ENCODE measurements at places on chromosomes 12 and 14.

- DNase-seq = no peak
These were observed 52.5 kb upstream of the VASH1 start for GRCh38 chr14:76708771-76709170.

DNA sequence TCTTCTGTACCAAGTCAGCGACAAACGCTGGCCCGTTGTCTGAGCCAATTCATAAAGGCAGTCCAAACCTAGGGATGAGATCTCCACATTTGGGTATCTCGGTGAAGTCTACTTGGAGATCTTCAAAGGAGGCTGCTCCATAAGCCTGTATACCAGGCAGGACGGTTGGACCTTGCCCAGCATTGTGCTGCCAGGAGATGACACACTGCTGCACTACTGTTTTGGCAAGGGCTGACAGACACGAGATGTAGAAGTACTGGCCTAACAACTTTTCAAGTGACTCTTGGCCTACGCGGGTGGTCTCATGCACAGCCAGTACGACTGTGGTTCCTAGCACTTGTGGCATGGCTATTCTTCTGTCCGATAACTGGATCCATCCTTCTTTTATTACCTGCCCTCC lies 135.3 kb downstream of the SLC38A6 start:
- no peak for DNase-seq

GRCh38 chr14:89700801-89701200 lies 253.7 kb downstream of the EFCAB11 start:
- peak; percentile 11 for DNase-seq

GRCh38 chr12:13342971-13343370 lies 146.4 kb downstream of the EMP1 start:
- DNase-seq = no peak

GRCh38 chr14:84343656-84344055 lies 1186.3 kb upstream of the FLRT2 start:
- DNase-seq = no peak

DNA sequence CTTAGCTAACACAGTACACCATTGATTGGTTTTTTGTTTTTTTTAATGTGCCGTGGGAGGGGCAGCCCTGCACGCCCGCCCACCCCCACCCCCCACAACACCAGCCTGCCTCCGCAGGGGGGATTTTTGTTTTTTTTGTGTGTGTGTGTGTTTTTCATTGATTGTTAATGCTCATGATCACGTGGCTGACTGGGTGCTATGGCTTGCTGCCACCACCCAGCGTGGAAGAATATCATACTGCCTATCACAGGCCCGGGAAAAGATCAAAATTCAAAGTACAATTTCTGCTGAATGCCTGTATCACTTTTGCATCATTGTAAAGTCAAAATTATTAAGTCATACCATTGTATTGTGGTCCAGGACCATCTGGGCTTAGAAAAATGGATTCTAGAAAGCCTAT lies 8.3 kb downstream of the RESF1 start:
- no peak for DNase-seq

DNA sequence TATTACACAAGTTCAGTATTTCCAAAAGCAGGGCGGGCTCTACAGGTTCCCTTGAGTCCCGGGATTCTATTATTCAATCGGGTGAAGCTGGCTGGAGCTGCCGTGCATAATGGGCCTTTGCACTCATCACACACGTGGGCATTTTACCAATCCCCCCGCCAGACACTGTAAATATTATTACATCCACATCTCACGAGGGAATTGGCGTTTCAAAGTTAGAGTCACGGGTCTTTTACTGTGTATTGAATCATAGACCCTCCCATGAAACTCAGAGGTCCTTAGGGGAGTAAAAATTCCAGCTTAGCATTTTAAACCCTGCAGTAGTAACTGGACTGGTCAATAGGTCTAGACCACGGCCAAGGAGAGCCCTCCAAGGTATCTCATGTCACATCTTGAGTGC lies 70.3 kb downstream of the MAP1LC3B2 start:
- no peak for DNase-seq

- DNase-seq = no peak
These were observed 736.3 kb downstream of the RPS29 start for GRCh38 chr14:48849741-48850322.

DNA sequence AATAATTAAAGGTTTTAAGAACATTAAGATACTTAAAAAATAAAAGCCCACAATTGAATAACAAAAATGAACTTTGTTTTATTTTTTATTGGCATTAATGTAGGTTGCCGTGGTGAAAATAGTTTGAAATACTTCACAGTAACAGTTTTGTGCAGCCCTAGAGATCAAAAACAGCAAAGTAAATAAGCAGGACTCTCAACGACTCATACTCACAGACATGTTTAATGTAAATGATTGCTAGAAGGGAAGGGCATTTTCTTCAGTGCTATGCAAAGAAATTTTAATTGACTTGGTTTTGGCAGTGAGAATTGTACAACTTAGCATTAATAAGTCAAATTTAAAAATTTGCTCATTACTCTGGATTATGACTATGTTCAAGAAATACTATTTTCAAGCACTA lies 16.0 kb downstream of the TRMT5 start:
- no peak for DNase-seq

DNA sequence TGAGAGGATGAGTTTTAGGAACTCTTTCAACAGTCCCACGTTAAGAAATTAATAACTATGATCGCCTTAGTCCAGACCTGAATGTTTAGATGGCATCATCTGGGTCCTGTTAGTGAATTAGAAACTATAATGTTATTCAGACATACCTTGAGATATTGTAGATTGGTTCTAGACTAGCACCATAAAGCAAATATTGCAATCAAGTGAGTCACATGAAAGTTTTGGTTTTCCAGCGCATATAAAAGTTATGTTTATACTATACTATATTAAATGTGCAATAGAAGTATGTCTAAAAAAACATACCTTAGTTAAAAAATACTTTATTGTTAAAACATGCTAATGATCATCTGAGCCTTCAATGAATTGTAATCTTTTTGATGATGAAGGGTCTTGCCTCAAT lies 106.6 kb upstream of the ATP2B1 start:
- no peak for DNase-seq

- no peak for DNase-seq
These were observed 458.4 kb upstream of the SYT1 start for GRCh38 chr12:78406213-78406612.

DNA sequence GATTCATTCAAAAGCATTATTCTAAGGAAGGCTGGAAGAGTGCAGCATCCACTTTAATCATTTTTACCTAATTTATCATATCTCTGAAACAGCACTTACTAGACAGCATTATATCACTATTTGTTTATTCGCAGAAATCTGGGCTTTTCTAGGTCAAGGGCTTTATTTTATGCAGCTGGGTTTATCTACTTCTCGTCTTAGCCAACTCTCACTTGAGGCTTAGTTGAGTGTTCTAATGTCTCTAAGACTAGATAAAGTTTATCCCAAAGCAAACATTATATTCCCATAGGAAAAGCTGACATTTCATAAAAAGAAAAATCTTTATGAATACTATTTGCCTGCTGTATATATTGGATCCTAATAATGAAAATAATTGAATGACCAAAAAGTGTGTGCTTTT lies 720.8 kb upstream of the FLRT2 start:
- no peak for DNase-seq

DNA sequence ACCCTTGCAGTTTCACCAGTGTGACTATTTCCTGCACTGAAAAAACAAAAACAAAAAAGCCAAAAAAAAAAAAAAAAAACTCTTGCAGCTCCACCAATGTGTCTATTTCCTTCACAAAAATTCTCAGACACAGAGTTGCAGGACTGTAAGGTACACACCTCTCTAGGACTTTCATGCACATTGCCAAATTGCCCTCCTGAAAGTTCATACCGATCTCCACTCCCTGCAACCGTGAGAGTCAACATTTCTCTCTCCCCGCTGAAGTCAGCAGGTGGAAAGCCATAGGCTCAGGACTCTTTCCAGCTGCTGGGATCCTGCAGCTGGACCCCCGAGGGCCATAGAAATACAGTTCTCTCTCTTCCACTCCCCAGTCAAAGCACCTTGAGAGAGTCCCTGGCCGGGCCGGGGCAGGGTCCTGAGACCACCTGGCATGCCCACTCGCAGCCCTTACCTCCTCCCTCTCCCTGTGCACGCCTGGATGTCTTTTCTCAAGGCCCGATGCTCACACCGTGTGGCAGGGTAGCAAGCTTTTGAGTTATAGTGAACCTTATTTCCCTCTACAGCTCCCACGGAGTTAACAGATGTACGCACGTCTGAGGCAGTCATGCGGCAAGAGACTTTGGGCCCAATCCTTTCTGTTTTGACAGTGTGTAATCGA lies 23.6 kb downstream of the MMAB start:
- no peak for DNase-seq

DNA sequence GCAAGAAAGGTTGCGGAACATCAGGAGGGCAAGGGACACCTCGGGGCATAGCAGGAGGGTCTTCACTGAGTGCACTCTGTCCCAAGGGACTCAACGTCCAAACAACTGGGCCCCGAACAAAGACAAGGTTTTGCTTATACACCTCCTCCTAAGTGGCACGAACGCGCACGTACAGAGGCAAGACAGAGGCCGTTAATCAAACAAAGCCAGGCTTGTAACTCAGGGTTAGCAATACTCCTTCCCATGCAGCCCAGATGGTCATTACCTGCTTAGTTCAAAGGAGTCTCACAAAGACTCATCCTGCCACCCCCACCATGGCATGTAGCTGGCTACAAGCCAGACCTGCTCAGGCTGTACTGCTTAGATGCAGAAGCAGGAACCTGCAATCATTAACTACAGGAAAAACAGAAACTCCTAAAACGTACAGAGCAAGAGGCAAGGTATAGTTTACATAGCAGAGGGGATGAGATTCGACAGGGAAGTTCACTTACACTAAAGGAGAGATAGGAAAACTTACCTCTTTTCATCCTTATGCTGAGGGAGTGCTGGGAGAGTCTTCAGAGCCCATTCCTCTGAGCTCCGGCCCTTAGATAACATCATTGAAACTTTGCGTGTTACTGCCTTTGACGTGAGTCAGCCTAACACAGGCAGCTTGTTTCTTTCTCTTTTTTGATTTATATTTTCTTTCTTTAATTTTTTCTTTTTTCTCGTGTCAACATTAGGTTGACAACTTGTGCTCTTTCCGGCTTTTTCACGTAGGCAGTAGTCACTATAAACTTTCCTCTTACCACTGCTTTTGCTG lies 1319.1 kb downstream of the TMEM121 start:
- DNase-seq = no peak

DNA sequence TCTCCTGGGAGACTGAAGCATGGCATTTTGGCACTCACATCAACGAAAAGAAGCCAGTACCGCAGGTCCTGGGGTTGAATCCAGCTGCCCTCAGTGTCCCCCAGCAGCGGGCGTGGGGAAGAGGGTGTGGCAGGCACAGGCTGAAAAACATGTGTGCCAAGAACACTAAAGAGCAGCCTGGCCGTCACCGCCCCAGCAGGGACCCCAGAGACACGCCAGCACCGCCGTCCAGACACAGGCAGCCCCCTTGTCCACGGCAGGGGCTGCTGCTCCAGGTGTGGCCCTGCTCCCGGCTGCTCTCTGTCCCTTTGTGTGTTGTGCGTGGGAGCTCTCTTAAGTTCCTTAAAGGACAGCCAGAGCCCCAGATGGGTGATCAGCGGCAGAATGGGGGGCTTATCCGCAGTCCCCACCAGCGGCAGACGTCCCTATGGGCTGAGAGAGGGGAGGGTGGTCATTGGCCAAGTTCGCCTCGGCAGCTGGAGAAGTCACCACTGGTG lies 556 bp downstream of the PHETA1 start:
- DNase-seq = no peak

DNA sequence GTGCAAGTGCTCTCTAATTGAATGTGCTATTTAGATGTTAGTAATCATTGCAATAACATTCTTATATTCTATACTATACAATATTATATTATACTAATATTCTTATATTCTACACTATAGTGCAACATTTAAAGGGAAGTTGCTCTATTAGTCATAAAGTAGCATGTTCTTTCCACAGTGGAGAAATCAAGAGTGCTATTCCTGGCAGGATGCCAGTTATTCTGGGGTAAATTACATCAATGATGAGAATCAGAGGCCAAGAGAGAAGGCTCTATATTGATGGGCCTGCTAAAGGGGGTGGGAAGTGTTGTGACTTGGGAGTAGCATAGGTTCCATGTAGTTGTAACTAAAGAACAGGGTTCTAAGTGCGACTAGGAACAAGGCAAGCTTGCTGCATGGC lies 121.5 kb downstream of the SLC15A5 start:
- DNase-seq = no peak

DNA sequence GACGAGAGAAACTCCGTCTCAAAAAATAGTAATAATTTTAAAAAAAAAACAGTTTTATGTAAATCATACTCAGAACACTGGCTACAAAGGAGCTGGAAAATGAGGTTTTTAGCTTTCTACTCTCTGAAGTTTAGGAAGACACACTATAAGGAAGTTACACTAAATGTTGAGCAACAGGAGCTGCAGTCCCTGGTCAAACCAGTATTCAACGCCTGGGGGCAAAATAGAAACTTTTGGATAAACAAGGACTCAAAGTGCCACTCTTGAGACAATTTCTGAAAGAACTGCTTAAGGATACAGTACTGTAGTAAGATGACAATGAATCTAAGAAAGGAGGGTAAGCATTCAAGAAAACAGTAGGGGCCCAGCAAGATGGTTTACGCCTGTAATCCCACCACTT lies 29.3 kb downstream of the ACTR6 start:
- DNase-seq = no peak

DNA sequence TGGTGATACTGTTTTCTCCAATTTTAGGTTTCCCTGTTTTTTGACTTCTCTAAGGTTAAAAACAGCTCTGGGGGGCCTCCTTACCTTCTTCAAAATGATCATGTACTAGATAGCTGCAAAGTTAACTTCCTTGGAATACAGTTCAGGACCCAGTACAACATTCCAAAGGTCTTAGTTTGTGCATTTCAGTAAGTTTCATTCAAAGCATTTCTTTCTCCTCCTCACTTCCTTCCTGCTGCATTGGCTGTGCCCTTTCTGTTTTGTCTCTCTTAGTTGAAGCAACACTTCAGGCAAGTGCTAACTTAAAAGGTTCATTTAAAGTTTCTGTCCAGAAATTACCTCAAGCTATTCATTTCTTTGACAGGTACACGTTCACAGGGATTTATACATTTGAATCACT lies 95.7 kb downstream of the SCN8A start:
- no peak for DNase-seq

DNA sequence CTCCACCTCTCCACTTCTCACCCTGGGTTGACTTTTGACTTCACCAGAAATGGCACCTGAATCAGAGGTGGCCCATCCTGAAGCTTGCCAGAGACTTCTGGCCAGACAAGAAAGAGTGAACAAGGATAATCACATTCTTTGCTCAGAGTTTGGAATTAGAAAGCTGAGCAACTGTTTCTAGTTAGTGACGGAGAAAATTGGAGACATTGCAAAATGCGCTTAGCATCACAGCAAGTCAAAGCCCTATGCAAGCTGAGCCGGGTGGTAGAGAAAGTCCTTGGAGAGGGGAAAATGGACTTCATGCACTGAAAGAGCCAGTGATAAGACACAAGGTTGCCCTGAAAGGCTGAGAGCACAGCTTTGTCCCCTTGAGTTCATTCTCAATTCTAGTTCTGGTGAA lies 161.8 kb downstream of the PAH start:
- no peak for DNase-seq

- DNase-seq = no peak
These were observed 81.7 kb downstream of the TNFAIP2 start for GRCh38 chr14:103204852-103205540.
